Urinary bladder (tissue), 4 donors: ENCODE measurements at places on chromosomes 4 and X.

DNA sequence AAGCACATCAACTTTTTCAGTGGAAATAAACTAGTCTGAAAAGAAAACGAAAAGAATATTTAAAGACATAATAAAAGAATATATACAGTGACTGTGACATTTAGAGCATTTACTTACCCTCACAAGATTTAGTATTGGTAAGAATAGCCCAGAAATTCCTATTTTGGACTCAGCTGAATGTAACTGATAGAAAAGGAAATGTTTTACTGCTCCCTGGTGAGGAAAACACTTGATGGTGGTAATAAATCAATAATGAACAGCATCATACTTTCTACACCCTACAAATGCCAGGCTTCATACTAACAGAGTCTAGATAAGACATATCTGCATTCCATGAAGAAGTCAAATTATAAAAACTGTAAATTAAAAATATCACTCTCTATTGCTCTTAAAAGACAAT is 753.5 kb upstream of the PCDH10 start:
- DNase-seq = no peak

GRCh38 chr4:183610033-183610432 is 49.0 kb downstream of the RWDD4 start:
- no peak for DNase-seq

DNA sequence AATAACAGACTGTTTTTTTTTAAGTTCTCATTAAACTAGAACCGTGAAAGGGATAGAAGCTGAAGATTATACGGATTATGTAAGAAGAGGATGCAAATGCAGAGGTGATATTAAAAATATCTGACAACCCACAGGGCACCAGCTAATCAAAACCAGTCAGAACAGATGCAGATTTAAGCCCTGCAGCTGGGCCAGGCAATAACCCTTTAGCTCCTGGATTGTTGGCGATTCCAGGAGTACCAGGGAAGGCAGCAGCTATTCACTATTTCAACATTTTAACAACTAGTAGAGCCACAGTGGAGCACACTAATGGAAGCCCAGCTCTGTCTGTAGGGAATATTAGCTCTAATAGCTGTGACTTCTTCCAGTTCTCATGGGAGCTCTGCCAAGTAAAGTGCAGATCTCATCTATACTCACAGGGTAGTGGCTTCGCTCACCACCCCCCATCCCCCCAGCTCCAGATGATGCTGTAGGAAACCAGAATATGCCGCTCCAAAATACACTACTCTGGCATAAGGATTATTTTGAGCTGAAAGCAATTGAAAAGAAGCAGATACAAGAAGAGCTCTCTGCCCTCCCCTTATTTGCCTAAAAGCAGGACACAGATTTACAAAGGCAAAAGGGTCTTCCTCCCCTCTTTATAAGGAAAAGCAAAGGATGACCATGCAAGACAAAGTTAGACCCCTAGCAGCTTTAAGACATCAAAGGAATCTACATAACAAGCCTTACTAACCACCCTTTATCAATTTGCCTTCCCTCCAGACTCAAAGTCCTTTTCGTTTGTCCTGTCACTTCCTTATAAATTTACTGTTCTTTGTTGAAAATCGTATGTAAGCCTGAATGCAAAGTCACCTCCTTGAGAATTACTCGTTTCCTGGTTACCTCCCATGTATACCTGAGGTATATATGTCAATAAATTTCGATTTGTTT is 13.7 kb downstream of the SCD5 start:
- DNase-seq = no peak

DNA sequence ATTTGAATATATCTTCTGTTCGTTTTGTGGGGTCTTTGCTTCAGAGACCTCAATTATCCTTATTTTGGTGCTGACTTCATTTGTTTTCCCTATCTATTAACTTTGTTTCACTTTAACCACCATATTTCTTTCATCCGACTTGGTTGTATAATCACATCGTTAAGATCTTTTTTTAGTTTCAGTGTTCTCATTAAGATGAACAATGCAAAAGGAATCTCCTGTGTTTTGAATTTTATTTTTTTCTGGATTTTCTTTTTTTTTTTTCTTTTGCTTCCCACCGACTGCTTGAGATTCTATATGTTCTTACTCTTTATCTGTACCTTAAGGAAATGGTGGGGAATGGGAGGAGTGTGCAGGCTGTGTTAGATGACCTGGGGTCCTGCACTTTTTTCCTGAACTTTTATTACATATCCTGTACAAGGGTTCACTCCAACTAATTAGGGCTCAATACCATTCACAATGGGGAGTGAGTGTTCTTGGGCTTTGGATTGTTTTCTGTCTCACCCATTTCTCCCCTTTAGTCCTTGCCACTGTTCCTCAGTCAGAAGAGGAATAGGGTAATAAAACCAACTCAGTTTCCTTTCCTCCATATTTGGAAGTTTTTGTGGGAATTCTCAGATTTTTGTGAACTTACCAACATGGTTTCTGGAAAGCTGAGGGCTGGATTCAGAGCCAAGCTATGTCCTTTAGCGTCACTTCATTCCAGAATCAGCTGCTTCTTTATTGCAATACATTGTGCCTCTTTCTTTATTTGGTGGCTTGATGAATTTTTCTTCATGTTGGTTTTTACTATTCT is 43.2 kb upstream of the BMPR1B start:
- DNase-seq = no peak

- DNase-seq = no peak
These were observed 727.7 kb upstream of the FAM241A start for GRCh38 chr4:111417521-111417920.

- no peak for DNase-seq
These were observed 41.0 kb upstream of the SCD5 start for GRCh38 chr4:82839624-82840023.
